ENCODE measurements at places on chromosomes 4 and X. TPM values are rescaled to one million over a fixed set of nuclear protein-coding genes. Genes with fewer than 3 reads are reported as not detected.

FGFBP1 gene
- not detected for polyA plus RNA-seq

CSAG3 gene
- not detected for polyA plus RNA-seq

LINC00632 gene
- 56.5 TPM for polyA plus RNA-seq

PAPSS1 gene
- 16.7 TPM for polyA plus RNA-seq

TCP11X2 gene
- not detected for polyA plus RNA-seq

FAM13A gene
- polyA plus RNA-seq, result 10.1 TPM

SH3RF1 gene
- polyA plus RNA-seq, result 5.7 TPM

SASH3 gene
- 14.3 TPM for polyA plus RNA-seq

VCX2 gene
- not detected for polyA plus RNA-seq

IQCM gene
- polyA plus RNA-seq, result not detected

GYG2 gene
- 1.4 TPM for polyA plus RNA-seq

FAM156B gene
- polyA plus RNA-seq, result 7.3 TPM

HTN3 gene
- polyA plus RNA-seq, result not detected

RPS3A gene
- 1,404 TPM for polyA plus RNA-seq

PAK3 gene
- 1.6 TPM for polyA plus RNA-seq

CDX4 gene
- not detected for polyA plus RNA-seq

BANK1 gene
- polyA plus RNA-seq, result 2.7 TPM

SPACA5 gene
- not detected for polyA plus RNA-seq

GABRG1 gene
- 0.70 TPM for polyA plus RNA-seq

TMEM271 gene
- 0.64 TPM for polyA plus RNA-seq

SLC10A6 gene
- polyA plus RNA-seq, result 0.42 TPM

SCD5 gene
- 96.2 TPM for polyA plus RNA-seq

ZBED1 gene
- 12.2 TPM for polyA plus RNA-seq

FAAH2 gene
- polyA plus RNA-seq, result 3.9 TPM

PPBP gene
- polyA plus RNA-seq, result not detected

MAGEA2 gene
- polyA plus RNA-seq, result not detected

EXOC1L gene
- polyA plus RNA-seq, result not detected

SSX1 gene
- polyA plus RNA-seq, result not detected

DIPK2B gene
- 12.3 TPM for polyA plus RNA-seq

RIBC1 gene
- polyA plus RNA-seq, result 8.6 TPM

HSD17B10 gene
- 139 TPM for polyA plus RNA-seq

PITX2 gene
- not detected for polyA plus RNA-seq

GPR173 gene
- 2.1 TPM for polyA plus RNA-seq

AVPR2 gene
- polyA plus RNA-seq, result 1.6 TPM

ADH6 gene
- polyA plus RNA-seq, result not detected

RAB40A gene
- 1.5 TPM for polyA plus RNA-seq

ATP1B4 gene
- polyA plus RNA-seq, result not detected

LAS1L gene
- polyA plus RNA-seq, result 29.0 TPM

ATP8A1 gene
- polyA plus RNA-seq, result 14.4 TPM

GLUD2 gene
- 4.2 TPM for polyA plus RNA-seq

RAB28 gene
- polyA plus RNA-seq, result 17.2 TPM

TMA16 gene
- polyA plus RNA-seq, result 11.5 TPM

SPANXN4 gene
- not detected for polyA plus RNA-seq

RAP1GDS1 gene
- 5.9 TPM for polyA plus RNA-seq

TECRL gene
- 0.24 TPM for polyA plus RNA-seq

ZRSR2 gene
- polyA plus RNA-seq, result 49.1 TPM

UGT2A1 gene
- polyA plus RNA-seq, result not detected

HSFX3 gene
- not detected for polyA plus RNA-seq

GLRB gene
- 1.7 TPM for polyA plus RNA-seq

Measured in adrenal gland (tissue), 19 donors.